ENCODE measurements at places on chromosomes 3 and 15.
A peak's percentile ranks its signal among the peaks of the same experiment; 100 is the strongest.

GRCh38 chr15:52706091-52706490 is 26.9 kb upstream of the ATOSA start:
- DNase-seq = no peak

DNA sequence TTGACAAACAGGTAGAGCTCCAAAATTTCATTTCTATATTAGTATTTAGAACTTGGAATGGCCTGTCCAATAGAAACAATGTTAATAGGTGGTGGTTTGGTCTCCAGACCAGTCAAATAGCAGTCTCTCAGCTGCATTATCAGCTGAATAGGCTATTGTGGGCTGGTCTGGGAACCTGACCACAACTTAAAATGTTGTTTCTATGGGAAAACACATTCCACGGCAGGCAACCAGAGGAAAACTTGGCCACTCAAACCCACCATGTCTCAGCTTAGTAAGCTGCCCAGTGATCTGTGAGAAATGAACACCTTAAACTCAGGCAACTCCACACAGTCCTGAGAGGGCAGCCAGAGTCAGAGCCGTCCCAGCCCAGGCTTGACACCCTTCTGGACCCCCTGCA is 20.4 kb downstream of the FBN1 start:
- DNase-seq = no peak

DNA sequence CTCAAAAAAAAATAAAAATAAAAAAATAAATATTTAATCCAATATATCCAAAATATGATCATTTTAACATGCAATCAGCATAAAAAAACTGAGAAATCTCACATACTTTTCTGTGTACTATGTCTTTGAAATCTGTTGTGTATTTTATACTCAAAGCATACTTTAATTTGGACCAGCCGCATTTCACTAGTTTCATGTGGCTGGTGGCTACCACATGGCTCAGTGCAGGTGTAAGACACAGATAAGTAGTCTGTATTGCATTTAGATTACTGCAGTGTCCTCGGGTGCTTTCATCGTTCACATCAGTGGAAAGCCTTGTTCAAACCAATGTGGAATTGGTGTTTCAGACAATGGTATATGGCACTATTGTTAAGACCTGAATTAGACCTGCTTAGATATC is 11.0 kb downstream of the CRTC3 start:
- DNase-seq = no peak

GRCh38 chr15:85531083-85531482 is 150.7 kb downstream of the AKAP13 start:
- DNase-seq = no peak

DNA sequence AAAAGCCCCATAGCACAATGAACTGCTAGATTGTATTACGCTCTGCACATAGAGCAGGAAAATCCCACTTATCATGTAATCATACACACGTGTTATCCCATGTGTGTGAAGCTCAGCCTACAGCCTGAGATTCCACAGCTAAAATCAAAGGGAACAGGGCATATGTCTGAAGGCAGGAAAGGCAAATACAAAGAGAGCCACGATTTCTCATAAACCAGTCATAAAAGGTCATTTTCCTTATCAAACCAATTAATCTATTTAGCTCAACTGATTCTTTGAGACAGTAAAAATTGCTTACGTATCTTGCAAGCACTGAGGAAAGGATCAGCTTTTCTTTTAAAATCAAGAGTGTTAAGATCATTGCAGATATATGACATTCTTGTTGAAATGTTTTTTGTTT is 199.5 kb upstream of the TBL1XR1 start:
- no peak for DNase-seq

DNA sequence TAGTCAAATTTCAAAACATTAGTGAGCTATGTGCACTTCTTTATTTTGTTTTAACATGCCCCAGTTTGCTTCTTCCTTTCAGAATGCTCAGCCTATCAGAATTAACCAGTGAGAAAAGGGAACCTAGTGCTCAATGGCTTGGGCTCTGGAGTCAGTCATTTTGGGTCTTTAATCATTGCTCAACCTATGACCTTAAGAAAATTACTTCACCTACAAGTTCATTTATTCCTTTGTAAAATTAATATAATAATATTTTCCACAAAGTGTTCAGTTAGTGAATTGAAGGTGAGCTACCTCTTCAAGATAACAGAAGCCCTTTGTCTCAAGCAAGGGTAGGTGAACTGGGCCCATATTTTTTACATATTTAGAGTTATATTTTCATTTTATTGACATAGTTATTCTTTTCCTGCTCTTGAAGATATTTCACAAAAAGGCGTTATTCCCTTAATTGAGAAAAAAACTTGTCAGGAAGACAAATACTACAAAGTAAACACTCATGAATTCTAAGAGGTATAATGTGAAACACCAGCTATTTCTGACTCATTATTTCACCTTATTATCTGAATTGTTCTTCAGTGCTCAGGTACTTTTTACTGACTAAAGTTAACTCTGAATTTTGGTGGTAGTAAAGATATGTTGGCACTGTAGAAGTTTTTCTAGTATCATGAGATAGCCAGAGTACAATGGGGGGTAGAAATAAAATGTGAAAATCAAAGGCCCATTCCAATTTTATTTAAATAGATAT is 415.5 kb downstream of the NAALADL2 start:
- peak; percentile 66 for DNase-seq

DNA sequence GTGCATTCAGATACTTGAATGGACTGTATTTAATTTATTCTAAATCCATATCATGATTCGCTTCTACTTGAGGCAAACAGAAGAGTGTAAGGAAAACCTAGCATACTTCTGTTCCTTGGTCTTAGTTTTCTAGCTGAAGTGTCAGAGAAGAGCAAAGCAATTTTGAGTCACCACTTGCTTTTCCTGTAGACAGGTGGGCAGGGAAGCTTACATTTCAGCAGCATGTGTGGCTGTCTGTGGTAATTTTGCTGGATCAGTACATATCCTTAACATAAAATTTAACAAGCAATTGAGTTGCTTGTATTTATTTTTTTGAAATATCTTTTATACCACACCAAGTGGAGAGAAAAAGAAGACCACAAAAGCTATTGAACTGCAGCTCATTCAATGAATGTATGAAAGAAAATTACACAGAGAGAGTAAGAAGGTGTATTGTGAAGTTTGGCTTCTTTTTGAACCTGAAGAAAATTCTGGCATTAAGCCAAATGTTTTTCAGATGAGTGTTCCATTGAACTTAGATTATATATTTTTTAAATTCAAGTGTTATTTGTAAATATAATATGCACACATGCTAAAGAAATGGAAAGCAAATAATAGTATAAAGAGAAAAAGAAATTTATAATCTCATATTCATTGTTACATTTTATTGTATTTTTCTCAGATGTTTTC is 747.6 kb downstream of the NAALADL2 start:
- DNase-seq = peak; percentile 55

- no peak for DNase-seq
These were observed 178.5 kb downstream of the FNDC3B start for GRCh38 chr3:172217877-172218276.
